GDM1 (cell line): ENCODE measurements at places on chromosomes 16 and 17.

GRCh38 chr17:64780096-64781013 lies 118.2 kb upstream of the SMURF2 start:
- DNase-seq: no peak

DNA sequence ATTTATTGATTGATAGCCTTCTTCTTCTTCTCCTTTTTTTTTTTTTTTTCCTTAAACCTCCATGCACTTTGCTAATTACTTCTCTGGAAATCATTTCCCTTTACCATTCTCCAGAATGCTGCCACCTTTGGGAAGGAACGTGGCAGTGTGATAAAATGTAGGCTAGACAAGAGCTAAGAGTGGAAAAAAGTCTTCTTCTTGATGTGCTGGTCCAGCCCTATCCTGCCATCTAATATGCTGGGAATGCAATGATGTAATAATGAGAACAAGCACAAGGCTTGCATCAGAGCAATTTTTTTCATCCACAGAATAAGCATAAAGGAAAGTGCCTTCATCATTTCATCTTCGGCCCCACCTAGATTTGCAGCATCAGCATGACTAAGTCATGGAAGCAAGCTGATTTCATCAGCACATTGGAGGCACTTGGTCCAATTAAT lies 128.7 kb upstream of the ZFHX3 start:
- DNase-seq: no peak

GRCh38 chr16:17474037-17474436 lies 3.3 kb upstream of the XYLT1 start:
- DNase-seq: peak; percentile 91

GRCh38 chr17:47280072-47280811 lies 26.6 kb downstream of the ITGB3 start:
- no peak for DNase-seq
